ENCODE measurements at places on chromosomes 7 and 10.

- DNase-seq: peak; percentile 100
These were observed 22.6 kb upstream of the DLG5 start for GRCh38 chr10:77949167-77949566.

- no peak for DNase-seq
These were observed 769.7 kb downstream of the TNS3 start for GRCh38 chr7:46812101-46812675.

GRCh38 chr10:79097021-79097872 is 28.5 kb downstream of the ZMIZ1 start:
- no peak for DNase-seq

DNA sequence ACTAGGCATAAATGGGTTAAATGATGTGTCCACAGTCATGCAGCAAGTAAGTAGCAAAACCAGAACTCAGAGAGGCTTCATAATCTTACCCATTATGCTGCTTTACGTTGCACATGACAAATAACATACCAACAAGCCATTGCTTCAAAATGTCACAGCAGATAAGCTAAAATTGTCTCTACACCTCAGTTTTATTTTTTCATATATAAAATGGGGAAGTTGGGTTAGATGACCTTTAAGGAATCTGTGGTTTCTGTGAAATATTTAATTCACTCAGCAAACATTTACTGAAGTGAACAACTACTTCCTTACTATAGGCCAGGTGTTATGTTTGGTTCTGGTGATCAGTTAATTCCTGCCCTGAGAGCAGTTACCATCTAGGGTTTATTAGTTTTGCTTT is 2.2 kb upstream of the ASCC1 start:
- DNase-seq: no peak

- peak; percentile 79 for DNase-seq
These were observed 170.4 kb downstream of the SNX13 start for GRCh38 chr7:17769918-17770317.

DNA sequence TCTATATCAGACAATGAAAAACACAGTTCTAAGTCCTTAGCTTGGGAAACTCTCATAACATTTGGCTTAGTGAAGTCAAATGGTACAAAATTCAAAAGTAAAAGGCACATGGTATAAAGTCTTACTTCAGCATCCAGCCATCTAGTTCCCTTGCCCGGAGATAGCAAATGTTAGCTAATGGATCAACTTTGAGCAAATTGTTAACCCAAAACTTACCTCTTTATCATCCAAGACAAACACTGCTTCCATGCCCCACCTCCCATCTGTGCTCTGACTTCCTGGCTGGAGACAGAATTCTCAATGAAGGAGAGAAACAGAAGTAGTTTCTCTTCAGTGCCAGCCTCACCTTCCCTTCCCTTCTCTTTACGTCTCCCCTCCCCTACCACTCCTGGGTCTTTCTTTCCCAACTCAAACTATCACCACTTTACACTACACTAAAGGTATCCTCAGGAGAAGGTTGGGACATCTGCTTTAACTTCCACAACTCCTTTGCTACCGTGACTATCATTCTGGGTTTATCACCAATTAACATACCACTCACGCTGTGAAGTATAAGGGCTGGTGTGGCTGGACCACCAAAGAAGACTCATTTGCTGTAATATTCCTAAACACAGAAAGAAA is 21.2 kb upstream of the ZNRF2 start:
- no peak for DNase-seq

DNA sequence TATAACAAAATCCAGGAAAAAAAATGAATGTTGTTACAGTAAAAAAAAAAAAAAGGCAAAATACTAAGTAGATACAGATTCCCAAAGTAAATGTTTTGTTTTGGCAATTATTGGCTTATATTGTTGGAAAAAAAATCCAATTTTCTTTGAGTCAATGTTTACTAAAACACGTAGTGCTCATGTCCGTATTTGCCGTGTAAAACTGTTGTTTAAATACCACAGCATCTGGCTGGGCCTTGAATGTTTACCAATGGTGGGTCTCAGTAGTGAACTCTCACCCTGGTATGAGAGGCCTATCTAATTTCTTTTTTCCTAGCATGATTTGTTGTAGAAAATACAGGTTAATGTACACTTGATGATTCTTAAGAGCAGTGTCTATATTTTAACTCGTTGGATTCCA is 41.4 kb upstream of the SLC26A5 start:
- peak; percentile 85 for DNase-seq

DNA sequence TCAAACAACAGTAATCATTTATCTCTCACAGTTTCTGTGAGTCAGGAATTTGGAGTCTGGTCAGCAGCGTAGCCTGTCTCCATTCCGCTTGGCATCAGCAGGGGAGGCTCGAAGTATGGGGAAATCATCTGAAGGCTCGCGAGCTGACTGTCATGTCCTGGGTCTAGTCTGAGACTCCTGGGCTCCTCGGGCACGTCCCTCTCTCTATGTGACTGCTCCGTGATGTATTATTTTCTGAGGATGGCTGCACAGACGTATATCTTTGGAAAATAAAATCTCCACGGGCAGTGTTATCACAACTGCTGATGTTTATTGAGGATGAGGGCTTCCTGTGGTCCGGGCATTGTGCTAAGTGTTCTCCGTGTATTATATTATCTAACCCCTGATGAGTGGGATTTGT is 23.3 kb upstream of the PCGF5 start:
- DNase-seq: no peak

GRCh38 chr10:45421221-45422097 is 47.4 kb downstream of the ALOX5 start:
- no peak for DNase-seq

DNA sequence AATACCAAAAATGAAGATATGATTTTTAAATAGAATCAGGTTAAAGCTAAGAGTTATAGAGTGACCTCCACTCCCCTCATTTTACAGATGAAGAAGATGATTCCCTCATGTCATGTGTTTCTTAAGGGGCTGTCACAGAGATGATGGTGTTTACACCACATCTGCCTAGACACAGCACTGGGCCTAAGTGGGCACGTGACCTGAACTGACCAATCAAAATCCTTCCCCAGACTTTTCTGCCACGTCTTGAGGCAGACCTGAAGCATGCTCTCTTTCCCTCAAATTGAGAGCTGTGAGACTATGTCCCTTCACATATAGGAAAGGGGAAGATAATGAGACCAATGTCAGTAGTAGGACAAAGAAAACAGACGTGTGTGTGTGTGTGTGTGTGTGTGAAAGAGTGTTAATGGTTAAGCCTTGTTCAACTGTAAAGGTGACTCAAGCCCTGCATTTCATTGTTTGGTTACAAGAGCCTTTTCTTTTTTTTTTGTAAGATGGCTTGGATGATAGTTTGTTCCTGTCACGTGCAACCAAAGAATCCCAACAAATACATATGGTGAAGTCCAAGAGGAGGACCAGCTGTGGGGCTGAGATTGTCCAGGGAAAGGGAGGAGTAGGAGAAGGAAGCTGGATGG is 172.8 kb upstream of the AOAH start:
- no peak for DNase-seq
